Activated naive CD8-positive, alpha-beta T cell treated with anti-CD3 and anti-CD28 coated beads, Interleukin-2, amount 50 U/mL, for 24 hours (primary cell): ENCODE measurements at places on chromosomes 4 and X.

DNA sequence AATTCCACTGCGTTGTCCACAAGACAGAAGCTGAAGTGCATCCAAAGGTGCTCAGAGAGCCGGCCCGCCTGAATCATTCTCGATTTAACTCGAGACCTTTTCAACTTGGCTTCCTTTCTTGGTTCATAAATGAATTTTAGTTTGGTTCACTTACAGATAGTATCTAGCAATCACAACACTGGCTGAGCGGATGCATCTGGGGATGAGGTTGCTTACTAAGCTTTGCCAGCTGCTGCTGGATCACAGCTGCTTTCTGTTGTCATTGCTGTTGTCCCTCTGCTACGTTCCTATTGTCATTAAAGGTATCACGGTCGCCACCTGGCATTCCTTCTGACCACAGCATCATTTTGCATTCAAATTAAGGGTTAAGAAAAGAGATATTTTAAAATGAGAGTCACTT is 115.5 kb downstream of the NFKB1 start:
- no peak for DNase-seq

- no peak for DNase-seq
Observed at GRCh38 chr4:94758700-94759399, 1.1 kb downstream of the BMPR1B start.

DNA sequence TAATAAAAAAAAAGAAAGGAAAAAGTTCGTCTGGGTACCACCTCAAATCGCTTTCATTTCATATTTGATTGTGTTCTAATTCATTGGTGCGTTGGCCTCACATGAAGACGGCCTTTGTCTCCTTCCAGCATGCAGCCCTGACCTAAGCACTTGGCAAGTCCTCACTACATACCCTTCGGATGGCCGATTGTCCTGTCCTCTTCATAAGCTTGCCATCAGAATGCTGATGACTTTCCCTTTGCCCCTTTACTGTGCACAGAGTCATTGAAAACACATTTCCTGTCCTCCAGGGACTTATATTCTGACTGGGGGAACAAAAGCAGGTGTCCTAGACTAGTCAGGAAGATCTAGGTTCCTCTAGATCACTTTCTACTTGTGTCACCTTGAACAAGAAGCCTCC is 43.0 kb downstream of the RTL5 start:
- no peak for DNase-seq

DNA sequence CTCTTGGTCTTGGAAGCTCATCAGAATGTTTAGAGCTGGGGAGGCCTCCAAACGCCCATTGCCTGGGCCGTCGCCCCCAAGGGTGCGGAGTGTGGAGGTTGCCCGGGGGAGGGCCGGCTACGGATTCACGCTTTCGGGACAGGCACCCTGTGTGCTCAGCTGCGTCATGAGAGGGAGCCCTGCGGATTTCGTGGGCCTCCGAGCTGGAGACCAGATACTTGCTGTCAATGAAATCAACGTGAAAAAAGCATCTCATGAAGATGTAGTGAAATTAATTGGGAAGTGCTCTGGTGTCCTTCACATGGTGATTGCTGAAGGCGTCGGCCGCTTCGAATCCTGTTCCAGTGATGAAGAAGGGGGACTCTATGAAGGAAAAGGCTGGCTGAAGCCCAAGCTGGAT is 23.3 kb downstream of the RGS12 start:
- no peak for DNase-seq

- no peak for DNase-seq
Observed at GRCh38 chr4:179695175-179695574, 2252.9 kb upstream of the AGA start.

DNA sequence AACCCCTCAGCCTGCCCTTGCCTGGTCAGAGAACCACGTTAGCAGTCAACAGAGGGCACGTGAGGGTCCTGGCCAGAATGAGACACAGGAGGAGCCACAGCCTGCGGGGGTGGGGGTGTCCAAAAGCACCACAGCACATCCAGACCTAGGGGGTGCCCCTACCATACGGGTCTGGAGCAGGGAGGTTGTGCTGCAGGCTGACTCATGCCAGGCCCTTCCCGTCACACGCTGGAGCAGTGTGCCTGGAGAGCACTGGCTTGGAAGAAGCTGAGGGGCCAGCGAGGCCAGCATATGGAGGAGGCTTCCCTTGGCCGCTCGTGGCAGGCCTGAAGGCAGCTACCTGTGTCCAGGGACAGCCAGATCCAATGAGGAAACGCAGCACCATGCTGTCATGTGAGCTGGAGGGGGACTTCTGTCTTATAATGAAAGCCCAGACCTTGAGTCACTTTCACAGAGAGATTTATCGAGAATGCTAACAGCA is 1.5 kb upstream of the IRAK1 start:
- DNase-seq, result peak; percentile 35

DNA sequence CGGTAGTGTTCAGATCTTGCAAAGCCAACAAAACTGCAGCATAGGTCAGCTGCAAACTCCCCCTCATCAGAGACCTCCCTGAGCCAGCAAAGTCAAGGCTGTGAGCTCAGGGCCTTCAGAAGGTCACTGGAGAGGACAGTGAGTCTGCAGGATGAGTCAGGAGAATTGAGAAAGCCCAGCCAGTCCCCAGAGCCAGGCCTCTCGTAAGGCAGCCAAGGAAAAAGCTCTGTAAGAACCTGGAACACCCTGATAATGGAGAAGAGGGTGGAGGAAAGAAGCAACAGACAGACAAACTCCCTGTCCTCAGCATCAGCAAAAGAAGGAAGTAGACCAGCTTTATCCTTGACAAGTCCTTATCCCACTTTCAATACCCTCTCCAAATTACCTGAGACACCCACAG is 33.0 kb downstream of the GRIA3 start:
- no peak for DNase-seq

- no peak for DNase-seq
Observed at GRCh38 chrX:14902537-14902936, 29.3 kb downstream of the MOSPD2 start.

- no peak for DNase-seq
Observed at GRCh38 chr4:74266081-74266480, 42.2 kb upstream of the EPGN start.

- DNase-seq, result no peak
Observed at GRCh38 chr4:149766135-149766534, 49.5 kb downstream of the IQCM start.

GRCh38 chr4:62806816-62807215 is 1602.4 kb downstream of the TECRL start:
- no peak for DNase-seq

DNA sequence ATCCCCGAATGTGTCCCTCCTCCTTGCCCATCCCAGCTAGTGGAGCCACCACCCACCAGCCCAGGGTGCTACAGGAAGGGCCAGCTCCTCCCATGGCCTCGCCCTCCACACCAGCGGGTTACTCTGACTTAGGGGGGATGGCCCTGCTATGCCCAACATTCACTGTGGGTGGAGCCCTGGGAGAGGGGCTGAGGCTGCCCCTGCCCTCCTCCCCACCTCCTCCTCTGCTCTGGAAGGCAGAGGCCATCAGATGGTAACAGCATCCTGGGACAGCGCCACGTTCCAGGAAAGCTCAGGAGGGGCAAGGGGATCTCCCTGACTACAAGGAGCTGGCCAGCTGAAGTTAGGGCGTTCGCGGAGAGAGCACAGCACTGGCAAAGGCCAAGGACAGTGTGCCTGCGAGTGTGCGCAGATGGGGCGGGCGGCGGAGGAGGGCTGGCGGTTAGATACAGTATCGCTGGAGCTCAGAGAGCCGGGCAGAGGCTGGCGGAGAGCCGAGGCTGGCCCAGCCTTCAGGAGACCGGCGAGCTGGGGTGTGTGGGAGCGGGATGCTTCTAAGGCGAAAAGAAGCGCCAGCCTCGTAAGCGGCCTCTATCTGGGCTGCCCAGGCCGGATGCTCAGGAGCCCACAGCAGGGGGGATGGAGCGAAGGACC is 1.5 kb downstream of the JAKMIP1 start:
- DNase-seq, result peak; percentile 40

DNA sequence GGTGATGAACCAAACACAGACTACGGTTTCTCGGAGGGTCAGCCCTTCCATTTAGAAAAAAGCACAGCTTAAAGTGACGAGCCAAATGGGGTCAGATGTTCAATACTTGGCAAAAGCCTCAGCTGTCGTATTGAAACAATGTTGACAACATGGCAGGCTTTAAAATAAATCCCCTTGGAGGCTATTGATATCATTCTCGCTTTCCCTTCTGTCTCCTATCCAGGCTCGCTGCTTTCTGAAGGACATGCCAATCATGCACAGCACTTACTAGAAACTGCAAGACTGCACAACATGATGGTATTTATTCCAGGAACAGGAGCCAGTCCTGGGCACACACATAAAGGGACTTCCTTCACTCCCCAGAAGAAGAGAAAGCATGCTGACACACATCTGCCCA is 137.9 kb downstream of the SLC7A11 start:
- no peak for DNase-seq

GRCh38 chr4:156217236-156217635 is 263.6 kb upstream of the CTSO start:
- no peak for DNase-seq

GRCh38 chrX:69066966-69067525 is 98.2 kb downstream of the PJA1 start:
- DNase-seq, result no peak

GRCh38 chrX:39853417-39854030 is 244.2 kb downstream of the BCOR start:
- no peak for DNase-seq

DNA sequence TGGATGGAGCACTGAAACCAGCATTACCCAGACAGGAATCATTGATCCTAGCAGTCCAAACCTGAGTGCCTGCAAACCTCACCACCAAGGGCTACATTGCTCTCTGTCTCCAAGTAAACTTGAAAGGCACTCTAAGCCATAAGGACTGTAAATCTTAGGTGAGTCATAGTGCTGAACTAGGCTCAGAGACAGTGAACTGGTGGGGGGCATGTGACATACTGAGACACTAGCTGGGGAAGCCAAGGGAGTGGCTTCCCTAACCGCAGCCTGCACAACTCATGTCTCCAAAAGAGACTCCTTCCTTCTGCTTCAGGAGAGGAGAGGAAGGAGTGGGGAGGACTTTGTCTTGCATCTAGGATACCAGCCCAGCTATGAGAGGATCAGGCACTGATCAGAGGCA is 235.5 kb upstream of the ACTRT1 start:
- DNase-seq, result no peak

- no peak for DNase-seq
Observed at GRCh38 chr4:17063888-17064287, 165.4 kb upstream of the LDB2 start.

DNA sequence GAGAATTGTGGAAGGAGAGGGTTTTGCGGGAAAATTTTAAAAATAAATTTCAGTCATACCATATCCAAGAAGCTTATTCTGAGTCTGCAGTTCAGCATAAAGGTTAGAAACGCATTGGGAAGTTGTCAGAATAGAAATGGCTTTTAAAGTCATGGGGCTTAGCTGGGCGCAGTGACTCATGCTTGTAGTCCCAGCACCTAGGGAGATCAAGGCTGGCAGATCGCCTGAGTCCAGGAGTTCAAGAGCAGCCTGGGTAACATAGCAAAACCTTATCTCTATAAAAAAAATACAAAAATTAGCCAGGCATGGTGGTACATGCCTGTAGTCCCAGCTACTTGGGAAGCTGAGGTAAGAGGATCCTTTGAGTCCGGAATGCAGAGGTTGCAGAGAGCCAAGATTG is 3.9 kb upstream of the PLA2G12A start:
- no peak for DNase-seq

- no peak for DNase-seq
Observed at GRCh38 chrX:115719171-115719570, 158.2 kb downstream of the PLS3 start.

GRCh38 chr4:39464886-39465501 is 6.1 kb downstream of the LIAS start:
- DNase-seq, result no peak

DNA sequence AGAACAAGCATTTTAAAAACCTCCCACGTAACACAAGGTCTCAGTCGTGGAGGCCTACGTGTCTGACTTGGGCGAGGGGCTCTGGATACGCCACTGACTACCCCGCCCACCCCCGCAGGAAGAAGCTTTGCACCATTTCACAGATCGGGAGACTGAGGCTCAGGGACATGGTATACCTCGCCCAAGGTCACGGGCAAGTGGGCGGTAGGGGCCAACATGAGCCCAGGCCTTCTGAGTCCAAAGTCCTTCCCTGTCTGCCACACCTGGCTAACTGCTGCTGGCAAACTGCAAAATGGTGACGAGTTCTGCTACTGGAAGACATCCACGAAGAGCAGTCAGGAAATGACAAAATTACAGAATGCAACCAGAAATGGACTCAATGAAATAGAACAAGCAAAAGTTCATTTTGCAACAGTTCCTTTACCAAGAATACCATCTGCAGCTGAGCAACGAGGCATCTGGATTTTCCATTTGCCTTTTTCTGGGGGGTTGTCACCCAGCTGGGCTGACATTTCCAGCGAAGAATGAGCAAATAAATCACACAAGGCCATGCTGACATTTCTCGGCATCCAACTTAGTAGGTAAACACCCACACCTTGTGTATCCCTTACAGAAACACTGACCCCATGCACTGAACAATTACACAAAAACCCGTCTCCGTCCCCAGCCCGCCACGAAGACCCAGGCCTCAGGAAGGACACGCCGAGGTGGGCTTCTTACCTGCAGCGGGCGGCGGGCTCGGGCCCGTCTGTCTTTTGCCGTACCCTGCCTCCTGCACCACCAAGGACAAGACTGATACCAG is 70.2 kb upstream of the AFAP1 start:
- no peak for DNase-seq

- DNase-seq, result no peak
Observed at GRCh38 chr4:175947117-175947722, 118.4 kb upstream of the WDR17 start.

DNA sequence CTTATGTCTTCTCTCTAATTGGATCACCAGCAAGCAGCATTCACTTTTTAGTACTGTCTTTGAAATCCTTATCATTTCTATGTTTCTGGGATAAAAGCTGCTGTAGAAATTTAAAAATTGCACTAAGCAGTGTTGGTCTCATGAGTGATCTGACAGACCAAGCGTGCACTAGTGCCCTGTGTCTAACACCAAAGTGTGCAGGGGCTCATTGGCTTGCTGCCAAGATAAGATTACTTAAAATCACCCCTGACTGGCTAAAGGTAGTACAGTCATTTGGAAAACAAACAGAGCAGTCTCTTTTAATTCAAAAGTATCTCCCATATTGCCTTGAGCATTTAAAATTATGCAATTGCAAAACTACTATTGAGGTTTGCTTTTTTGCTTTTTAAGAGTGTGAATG is 304.6 kb downstream of the ARAP2 start:
- DNase-seq, result no peak

GRCh38 chrX:72349190-72349589 is 43.5 kb upstream of the CITED1 start:
- DNase-seq, result peak; percentile 6

- no peak for DNase-seq
Observed at GRCh38 chrX:140586951-140587350, 82.1 kb upstream of the SOX3 start.

- no peak for DNase-seq
Observed at GRCh38 chrX:31376408-31377022, 304.7 kb upstream of the FTHL17 start.

GRCh38 chr4:180792541-180792940 is 1450.7 kb upstream of the TENM3 start:
- no peak for DNase-seq

DNA sequence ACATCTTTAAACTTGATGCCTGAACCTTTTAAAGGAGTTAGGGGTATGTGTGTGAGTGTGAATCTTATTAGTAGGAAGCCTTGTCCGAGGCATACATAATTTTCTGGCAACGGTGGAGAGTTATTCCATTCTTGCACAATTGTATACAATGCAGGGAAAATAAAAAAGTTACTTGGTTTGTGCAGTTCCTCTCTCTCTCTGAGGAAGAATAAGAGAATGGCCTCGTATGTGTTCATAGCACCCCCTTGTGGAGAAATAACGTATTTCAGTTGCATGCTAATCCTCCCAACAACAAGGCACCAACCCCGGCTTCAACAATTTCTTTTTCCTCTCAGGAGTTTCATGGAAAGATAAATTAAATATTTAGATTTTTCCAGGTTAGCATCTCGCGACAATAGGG is 33.7 kb upstream of the FGF13 start:
- no peak for DNase-seq
